ENCODE measurements at places on chromosomes 12 and 14.

DNA sequence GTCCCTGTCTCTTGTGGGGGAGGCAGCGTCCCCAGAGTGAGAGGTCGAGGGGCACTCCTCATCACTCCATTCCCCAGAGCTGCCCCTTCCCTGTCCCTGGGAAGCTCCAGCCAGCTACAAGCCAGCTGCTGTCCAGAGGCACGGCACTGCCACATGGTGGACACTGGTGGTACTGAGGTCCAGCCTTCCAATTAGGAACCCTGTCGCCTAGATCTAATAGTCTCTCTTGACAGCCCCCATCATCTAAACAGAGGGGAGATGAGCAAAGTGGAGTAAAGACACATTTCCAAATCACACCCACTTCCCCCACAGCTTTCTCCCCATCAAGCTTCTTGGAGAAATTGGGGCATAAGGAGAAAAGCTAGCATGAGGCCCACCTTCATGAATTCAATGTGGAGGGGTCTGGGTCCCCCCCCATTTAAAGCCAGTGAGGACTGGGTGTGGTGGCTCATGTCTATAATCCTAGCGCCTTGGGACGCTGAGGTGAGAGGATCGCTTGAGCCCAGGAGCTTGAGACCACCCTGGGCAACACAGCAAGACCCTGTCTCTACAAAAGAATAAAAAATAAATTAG, 2.1 kb upstream of the INHBE start:
- peak; percentile 58 for DNase-seq

DNA sequence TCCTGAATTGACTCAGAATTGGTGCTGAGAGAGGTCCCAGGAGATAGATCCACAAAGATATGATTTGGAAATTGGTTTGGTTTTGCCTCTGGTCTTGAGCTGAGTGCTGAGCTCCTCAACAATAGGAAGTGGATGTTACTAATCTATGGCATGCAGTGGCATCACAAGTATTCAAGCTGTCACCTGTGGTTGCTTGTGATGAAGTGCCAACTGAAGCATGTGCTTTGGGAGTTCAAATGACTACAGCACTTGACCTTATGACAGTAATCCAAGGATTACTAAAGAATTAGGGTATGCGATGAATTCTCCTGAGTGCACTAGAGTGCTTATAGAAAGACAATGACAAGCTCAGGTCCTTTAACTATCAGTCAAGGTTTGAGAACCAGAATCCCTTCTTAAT, 406.2 kb downstream of the NOVA1 start:
- DNase-seq: no peak

GRCh38 chr14:106010783-106011182, 484.4 kb downstream of the TMEM121 start:
- no peak for DNase-seq

DNA sequence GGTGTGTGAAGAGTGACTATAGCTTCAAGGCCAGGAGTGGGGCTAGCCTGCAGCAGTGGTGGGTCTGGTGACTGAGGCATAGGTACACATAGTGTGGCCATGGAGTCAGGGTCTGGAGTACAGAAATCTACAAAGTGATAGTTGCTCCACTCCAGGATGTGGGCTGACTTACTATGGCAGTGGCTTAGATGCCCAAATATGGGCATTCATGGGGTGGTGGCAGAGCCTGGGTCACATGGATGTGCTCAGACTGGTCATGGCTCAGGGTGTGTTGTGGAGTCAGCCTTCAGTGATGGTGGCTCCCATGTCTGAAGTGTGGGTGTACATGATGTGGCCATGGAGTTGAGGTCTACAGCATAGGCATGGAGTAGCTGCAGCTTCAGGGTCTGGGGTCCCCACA, 27.3 kb downstream of the CLEC6A start:
- DNase-seq: no peak

DNA sequence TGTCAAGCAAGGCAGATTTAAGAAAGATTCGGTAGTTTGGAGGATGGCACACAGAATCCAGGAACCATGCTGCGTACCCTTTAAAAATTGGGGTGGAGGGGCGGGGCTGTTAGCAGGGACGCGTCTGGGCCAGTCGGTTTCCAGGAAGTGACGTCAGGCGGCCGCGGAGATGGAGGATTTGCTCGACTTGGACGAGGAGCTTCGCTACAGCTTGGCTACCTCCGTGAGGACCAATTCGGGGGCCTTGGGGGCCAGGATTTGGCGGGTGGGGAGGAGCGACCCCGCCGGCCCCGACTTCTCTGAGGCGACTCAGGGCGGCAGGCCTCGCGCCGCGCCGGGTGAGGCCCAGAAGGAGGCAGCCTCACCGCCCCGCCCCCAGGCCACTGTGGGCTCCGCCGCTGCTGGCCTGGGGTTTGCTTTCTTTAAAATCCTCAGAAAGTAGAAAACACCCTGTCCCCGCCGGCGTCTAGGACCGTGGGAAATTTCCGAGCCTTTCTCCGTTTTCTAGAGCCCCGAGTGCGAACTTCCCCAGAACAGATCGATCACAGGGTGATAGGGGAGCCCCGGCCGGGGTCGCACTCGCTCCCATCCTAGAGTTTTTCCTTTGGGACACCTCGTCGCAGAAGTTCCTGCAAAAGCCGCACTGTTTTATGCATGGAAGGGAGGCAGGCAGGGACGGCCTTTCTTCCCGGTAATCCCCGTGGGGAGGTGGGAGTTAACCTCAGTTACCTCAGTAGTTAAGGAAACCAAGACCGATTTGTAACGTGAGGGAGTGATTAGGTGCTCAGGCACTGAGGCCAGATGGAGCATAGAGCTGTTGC, at the start of gene IFT43:
Gene IFT43, plus strand, starts transcription at position 146 of the 821 bp plus-strand sequence. Its CDS starts 24 bp downstream, at position 170.
- DNase-seq: peak; percentile 95

GRCh38 chr14:47346849-47347248, 328.6 kb downstream of the MDGA2 start:
- no peak for DNase-seq

All from CD4-positive, alpha-beta T cell treated with Interleukin-17A for 4 hours (primary cell).